Activated CD4-positive, alpha-beta T cell treated with anti-CD3 and anti-CD28 coated beads, Interleukin-10, Interleukin-2, amounts not matched to agents 100 ng/mL and 50 ng/mL, durations not matched to agents 16 hours and 8 hours (primary cell): ENCODE measurements at places on chromosomes 3 and 15.

DNA sequence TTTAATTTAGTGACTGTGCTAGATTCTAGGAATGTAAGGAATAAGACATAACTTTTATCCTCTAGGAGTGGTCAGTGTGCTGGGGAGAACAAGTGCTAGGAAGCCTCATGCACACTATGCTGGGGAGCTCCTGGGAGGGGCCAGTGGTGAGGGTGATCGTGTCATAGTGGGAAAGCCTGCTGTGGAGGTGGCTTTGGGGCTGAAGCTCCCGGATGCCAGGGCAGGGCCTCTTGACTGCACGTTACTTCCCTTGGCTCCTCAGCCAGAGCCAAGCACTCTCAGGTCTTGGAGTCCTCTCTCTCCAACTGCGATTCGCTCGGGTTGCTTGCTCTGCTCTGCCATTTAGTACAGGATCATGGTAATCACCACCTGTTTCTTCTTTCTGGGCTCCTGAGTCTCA lies 33.6 kb downstream of the SQOR start:
- DNase-seq: peak; percentile 8

DNA sequence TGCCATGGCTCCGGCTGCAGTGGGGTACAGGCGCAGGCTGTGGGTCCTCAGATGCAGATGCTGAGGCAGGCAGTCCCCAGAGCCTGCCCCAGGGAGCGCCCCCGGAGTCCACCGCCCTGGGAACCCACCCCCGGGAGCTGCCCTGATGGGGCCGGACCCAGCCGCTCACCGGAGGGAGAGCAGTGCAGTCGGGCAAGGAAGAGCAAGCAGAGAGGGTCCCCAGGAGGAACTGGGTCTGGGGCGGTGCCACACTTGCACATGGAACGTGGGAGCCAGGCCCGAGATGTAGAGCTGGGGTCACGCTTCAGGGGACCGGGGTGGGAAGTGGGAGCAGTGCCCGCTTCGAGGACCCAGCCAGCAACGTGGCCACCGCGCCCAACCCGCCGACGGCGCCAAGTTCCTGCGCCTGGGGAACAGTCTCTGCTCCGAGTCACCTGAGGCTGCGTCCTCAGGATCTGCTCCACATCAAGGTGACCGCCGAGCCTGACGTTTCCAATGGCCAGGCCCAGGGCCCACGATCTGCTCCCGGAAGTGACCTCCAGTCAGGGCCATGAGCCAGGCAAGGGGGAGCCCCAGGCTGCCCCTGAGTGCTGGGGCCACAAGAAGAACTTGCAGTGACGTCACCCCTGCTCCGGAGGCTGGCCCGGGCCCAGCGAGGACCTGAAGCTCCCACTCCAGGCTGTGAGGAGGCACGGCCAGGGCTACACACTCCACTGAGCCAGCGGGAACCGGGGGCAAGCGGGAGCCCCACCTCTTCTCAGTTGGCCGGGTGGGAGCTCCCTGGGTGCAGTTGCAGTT lies 27.0 kb upstream of the TFG start:
- no peak for DNase-seq

GRCh38 chr15:65115086-65115485 lies at the start of gene UBAP1L:
Gene UBAP1L (minus strand): TSS chr15:65115200. CDS start chr15:65106215, 8,985 bp downstream.
- DNase-seq: no peak

GRCh38 chr15:58469432-58470353 lies 37.9 kb downstream of the LIPC start:
- DNase-seq: peak; percentile 14

DNA sequence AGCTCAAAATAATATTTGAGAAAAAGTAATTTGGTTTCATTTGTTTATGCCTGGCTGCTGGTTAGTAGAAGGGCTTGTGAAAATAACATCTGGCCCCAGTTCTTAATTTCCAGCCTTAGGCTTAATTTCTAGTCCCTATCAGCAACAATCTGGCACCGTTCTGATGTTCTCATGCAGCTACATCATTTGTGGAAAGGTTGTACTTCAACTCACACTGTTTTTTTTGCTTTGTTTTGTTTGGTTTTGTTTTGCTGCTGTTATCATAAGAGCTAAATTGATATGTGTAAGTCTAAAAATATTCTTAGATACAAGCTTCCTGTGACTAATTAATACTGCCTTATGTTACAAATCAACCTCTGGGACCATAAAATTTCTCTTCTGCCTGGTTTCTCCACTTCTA lies 8.9 kb downstream of the CPA3 start:
- DNase-seq: no peak

GRCh38 chr15:52782514-52782913 lies 7.6 kb downstream of the ONECUT1 start:
- no peak for DNase-seq

DNA sequence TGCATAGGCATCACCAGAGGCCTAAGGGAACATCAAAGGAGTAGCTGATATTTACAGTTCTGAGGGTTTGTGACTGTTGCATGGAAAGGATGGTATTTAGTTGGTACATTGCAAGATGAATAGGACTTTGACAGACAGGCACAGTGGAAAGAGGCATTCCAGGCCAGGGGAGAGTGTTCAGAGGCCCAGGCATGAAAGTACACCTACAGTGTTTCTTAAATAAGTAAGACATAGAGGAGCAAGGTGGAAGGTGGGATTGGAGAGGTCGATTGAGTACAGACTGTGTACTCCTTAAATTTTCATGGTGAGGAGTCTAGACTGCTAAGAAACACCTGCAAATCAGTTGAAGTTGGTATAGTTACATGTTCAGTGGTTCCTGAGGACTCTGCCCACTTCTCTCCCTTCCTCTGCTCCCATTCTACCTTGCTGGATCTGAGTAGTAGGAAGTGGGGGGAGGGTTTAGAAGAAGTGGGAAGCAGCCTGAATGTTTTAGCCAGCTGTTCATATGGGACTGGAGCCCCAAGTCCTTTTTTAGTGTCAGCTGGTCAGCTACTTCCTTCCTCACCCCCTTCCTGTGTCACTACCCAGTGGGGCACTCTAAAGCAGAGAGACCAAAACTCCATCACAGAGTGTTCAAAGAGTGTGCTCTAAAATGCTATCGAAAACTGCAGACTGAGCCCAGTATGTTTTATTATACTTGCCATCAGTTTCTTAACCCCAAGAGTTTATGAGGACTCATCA lies 14.0 kb downstream of the KLHL18 start:
- DNase-seq: no peak
